ENCODE measurements at places on chromosomes 5 and 9.

- DNase-seq, result no peak
Measured at GRCh38 chr5:154868702-154869101, 10.3 kb downstream of the CNOT8 start.

- DNase-seq, result no peak
Measured at GRCh38 chr5:150771034-150771795, 7.3 kb upstream of the SMIM3 start.

DNA sequence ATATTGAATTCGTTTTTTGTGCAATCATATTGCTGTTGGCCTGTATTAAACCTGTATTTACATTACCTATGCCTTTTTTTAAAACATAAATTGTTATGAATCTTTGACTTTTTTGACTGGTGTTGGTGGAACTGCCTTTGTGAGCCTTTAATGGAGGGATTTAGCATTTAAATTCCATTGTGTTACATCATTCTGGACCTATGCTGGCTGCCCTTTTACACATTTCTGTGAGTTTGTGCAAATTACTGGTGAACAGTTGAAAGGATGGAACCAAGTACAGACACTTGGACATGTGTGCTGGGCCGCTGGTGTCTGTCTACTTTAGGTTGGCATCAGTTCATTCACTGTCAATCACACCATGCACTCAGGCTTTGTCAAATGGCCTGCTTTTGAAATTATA lies 3.4 kb downstream of the SNX18 start:
- no peak for DNase-seq

DNA sequence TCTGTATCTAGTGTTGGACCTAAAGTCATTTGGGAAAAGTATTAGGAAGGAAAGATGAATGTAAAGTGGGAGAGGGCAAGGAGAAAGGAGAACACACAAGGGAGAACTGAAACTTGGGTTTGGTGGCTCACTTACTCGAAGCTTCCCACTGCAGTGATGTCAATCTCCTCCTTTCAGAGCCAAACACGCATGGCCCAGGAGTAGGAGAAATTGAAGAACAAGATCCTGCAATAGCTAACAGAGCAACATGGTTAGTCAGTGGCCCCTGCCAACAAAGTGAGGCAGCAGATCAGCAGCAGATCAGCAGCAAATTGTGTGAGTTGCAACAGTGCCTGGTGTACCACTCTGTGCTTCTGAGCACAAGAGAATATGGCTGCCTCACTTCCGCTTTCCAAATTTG lies 366.4 kb downstream of the PSAT1 start:
- DNase-seq, result no peak

All from NCI-H526 (cell line).